ENCODE measurements at places on chromosomes 12 and 14. TPM values are rescaled to one million over a fixed set of nuclear protein-coding genes. Genes with fewer than 3 reads are reported as not detected.

DNA sequence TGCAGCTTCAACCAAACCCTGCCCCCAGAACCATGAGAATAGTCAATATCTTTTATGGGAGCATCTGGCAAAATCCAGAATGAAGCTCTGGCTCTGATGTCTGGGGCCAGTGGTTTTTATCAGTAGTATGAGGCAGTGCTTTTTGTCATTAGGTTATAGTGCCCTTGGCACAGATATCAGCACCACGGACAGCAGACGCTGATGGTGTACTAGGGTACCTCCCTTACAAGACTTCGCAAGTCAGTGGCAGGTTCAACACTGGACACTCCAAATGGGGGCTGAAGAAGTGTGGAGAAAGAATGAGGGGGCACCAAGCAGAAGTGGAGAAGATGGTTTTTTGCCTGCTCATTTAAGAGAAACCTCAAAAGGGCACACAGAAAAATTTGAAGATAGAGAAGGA is 68.2 kb upstream of the E2F7 start:
- peak; percentile 71 for DNase-seq

DNA sequence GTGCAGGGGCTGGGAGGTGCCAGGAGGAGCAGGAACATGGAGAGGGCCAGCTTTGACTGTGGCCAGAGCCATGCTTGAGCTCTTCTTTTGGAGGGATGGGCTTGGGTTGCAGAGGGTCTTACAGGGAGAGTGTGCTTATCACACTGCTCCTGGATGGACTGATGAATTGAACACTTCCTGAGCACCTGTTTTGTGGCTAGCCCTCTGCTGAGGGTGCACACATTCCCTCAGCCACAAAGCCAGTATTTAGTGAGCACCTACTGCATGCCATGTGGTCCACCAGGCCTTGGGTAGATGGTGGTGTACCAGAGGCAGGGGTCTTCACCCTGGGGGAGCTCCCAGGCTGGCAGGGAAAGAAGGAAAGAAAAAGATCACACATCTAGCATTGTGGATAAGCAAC is 118.9 kb downstream of the SLC25A47 start:
- no peak for DNase-seq

GRCh38 chr14:32190673-32191072 is 11.2 kb upstream of the RNU6-7 start:
- no peak for DNase-seq

- no peak for DNase-seq
These were observed 53.4 kb downstream of the RGS6 start for GRCh38 chr14:71985538-71986189.

DNA sequence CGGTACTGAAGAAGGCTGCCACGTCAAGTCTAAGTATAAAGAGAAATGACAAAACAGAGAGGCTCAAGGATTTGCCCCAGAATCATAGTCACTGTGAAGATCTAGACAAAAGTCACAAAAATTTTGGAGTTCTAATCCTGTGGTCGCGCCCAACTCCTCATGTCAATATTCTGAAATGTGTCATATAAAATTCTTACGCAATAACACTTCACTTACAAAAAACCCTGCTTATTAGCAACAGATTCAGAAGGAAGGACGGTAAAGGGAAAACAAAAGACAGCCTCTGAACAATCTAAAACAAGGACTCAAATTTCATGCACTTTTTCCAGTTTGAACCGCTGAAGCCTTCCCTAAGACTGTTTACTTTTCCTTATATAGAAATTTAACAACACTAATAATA is 94.7 kb downstream of the TSPAN8 start:
- DNase-seq = no peak

DNA sequence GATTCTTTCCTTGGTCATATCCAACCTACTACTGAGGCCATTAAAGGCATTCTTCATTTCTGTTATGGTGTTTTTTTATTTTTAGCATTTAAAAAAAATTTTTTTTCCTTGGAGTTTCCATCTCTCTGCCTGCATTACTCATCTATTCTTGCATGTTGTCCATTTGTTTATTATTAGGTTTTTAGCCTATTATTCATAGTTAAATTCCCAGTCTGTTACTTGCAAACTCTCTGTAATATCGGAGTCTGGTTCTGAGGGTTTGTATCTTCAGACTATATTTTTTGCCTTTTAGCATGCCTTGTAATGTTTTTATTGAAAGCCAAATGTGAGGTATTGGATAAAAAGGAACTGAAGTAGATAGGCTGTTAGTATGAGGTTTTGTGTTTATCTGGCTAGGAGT is 284.3 kb downstream of the FUT8 start:
- DNase-seq = no peak

- DNase-seq = no peak
These were observed 101.2 kb upstream of the EIF5 start for GRCh38 chr14:103232831-103233319.

DNA sequence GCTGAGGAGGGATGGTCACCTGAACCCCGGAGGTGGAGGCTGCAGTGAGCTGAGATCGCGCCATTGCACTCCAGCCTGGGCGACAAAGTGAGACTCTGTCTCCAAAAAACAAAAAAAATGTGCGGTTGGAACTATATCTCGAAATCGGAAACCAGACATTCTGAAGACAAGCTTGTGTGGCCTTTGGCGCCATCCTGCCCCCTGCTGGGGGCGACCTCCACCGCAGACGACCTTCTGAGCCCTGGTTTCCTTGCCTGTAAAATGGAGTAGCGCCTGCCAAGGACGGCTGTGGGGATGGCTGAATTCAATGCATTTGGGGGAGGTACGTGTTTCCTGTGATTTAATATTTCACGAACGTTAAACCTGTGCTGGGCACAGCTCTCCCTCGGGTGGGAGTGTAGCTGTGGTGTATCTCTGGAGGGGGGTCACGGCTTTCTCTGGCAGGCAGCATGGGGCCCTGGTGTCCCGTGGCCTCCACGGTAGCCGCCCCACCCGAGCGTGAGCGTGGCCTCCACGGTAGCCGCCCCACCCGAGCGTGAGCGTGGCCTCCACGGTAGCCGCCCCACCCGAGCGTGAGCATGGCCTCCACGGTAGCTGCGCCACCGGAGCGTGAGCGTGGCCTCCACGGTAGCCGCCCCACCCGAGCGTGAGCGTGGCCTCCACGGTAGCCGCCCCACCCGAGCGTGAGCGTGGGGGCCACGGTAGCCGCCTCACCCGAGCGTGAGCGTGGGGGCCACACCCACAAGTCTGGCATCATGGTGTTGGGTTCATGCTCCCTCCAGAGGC is 55.3 kb downstream of the LRCOL1 start:
- DNase-seq = no peak

- DNase-seq = peak; percentile 73
These were observed 12.7 kb upstream of the CLEC1A start for GRCh38 chr12:10111451-10111850.

GRCh38 chr14:21056520-21057163 is 980 bp upstream of the RNASE8 start:
- DNase-seq = no peak

DNA sequence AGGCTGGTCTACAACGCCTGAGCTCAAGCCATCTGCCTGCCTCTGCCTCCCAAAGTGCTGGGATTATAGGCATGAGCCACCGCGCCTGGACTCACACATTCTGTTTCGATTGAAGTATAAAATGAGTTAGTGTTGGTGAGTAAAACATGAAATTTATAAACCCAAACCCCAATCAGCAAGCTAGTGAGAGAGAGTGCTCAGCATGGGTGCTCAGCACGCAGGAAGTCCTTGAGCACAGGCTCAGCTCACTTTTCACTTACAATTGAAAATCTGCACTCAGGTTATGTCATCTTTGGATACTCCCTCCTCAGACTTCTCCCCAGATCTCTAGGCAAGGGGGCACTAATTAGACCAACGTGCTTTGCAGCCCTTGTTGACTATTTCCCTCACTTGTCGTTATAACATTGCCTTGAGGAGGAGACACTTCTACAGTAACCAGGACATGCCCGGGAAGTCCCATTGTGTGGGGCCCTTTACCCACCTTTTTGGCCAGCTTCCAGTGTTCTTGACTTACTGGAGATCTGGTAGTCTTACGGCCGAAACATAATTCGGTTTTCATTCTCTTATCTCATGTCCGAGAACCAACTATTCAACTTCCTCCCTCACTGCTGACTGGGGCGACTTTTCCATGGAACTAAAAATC is 68.5 kb upstream of the AMN1 start:
- no peak for DNase-seq

- DNase-seq = no peak
These were observed 276.1 kb upstream of the LMO3 start for GRCh38 chr12:16881986-16882570.

DNA sequence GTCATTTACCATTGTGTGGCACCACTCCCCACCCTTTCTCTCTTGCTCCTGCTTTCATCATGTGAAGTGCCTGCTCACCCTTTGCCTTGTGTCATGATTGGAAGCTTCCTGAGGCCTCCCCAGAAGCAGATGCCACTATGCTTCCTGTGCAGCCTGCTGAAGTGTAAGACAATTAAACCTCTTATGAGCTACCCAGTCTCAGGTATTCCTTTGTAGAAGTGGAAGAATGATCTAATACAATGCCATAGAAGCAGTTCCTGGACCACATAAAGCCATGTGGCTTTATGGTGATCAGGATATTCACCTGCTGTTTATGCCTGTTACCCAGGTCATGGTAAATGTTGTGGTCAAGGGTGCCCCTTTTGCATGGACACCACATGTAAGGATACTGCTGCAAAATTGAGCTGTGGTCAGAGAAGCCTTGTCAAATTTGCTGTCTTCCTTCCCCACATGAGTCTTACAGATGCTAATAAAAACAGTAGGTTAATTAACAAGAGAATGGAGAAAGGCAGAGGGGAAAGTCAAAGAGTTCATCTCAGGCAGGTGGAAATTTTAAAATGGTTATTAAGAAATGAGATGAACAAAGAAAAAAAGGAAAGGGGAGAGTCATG is 112.8 kb upstream of the IFNG-AS1 start:
- DNase-seq = no peak

- no peak for DNase-seq
These were observed 16.7 kb downstream of the EPS8 start for GRCh38 chr12:15772405-15773018.

GRCh38 chr12:103247531-103247930 is 248.2 kb downstream of the C12orf42 start:
- no peak for DNase-seq

- no peak for DNase-seq
These were observed 269.7 kb downstream of the KSR2 start for GRCh38 chr12:117699118-117699517.

GRCh38 chr12:52506858-52507715 is 13.1 kb downstream of the KRT5 start:
- no peak for DNase-seq

- no peak for DNase-seq
These were observed 181.9 kb upstream of the NRXN3 start for GRCh38 chr14:77988096-77988870.

DNA sequence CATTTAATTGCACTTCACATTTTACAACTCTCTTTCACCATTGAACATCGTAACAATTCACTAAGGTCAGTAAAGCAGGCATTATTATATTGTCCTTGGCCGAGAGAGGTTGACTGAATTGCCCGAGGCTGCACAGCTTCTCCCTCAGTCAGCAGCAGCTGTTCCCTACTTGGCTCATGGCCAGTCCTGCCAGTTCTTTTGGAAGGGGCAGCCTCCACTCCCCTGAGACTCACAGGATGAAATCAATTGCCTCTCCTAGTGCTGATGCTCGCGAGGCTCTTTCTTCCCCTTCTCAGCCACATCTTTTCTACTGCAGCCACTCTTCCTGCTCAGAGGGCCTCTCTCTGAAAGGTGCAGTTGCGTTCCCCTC is 79.9 kb upstream of the KCNA1 start:
- no peak for DNase-seq

DNA sequence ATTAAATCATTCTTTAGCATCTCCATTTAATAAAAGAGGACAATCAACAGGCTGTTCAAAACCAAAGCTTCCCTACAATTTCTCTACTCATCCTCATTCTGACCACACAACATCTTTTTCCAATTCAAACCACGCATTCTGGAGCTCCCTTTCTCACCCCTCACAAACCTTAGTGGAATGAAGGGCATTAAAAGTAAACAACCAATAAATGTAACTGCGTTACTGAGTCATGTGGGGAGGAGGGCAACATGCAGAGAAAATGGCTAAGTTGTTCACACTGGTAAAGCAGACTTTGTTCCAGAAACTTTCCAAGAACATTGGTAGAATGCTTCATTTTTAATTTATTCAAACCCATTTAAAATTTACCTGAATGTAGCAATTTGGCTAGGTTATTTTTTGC is 19.6 kb downstream of the SOX5 start:
- no peak for DNase-seq

DNA sequence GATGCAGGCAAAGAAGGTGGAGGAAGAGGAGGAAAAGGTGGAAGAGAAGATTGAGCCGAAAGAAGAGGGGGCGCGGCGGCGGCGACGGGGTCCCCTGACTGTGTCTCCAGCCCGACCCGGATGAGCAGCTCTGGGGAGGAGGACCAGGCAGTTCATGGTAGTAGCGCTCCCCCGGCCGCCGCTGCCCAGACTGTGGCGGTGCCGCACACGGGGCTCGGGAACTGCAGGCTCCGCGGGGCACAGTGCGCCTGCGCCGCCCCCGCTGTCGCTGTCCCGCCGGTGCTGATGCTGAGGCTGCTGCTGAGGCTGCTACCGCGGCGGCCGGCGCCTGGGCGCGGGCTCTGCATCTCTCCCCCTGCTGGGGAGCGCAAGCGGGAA is at the start of gene KCNH5:
Gene KCNH5 (minus strand): TSS at position 225 of the 378 bp plus-strand sequence. CDS start 272 bp downstream, outside the sequence.
- no peak for DNase-seq

Gene METTL1
- total RNA-seq = 16.6 TPM

Gene GDF3
- 1.5 TPM for total RNA-seq

Gene ZNF410
- total RNA-seq = 38.6 TPM

Gene KCNC2
- not detected for total RNA-seq

Gene FLRT2
- 59.6 TPM for total RNA-seq

Gene FGF23
- total RNA-seq = not detected

Gene CNIH1
- total RNA-seq = 104 TPM

Gene ALG10
- 5.2 TPM for total RNA-seq

Gene FGF6
- total RNA-seq = not detected

Gene HRK
- not detected for total RNA-seq

Gene FOXG1
- not detected for total RNA-seq

Gene GPR137C
- total RNA-seq = 0.33 TPM

Gene TEP1
- total RNA-seq = 38.7 TPM

Gene TC2N
- 12.7 TPM for total RNA-seq

Gene MYF5
- not detected for total RNA-seq

Gene DENR
- 32.8 TPM for total RNA-seq

Gene USP44
- total RNA-seq = 1.3 TPM

Gene TAS2R50
- total RNA-seq = 2.0 TPM

Gene IGF1
- total RNA-seq = 391 TPM

Gene SLC16A7
- 29.3 TPM for total RNA-seq
